ENCODE measurements at places on chromosomes 7 and 10.
A peak's percentile ranks its signal among the peaks of the same experiment; 100 is the strongest.

DNA sequence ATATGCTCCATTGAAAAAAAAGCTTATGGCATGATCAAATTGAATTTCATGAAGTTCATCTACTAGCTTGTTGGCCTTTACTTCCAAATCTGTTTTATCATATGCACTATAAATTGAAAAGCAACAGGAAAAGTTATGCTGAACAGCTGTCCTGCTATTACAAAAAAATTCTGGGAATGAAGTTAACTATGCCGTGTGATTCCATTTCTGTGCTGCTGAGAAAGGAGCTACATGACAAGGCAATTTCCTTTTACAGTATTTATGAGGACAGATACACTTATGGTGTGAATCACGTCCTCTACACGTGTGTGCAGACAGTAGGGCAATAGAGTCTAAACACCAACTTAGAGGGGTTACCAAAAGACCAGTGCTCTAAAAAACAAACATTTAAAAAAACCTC, 426.5 kb upstream of the AKR1E2 start:
- peak; percentile 85 for DNase-seq

GRCh38 chr7:7292085-7292484, 109.7 kb downstream of the C1GALT1 start:
- no peak for DNase-seq

DNA sequence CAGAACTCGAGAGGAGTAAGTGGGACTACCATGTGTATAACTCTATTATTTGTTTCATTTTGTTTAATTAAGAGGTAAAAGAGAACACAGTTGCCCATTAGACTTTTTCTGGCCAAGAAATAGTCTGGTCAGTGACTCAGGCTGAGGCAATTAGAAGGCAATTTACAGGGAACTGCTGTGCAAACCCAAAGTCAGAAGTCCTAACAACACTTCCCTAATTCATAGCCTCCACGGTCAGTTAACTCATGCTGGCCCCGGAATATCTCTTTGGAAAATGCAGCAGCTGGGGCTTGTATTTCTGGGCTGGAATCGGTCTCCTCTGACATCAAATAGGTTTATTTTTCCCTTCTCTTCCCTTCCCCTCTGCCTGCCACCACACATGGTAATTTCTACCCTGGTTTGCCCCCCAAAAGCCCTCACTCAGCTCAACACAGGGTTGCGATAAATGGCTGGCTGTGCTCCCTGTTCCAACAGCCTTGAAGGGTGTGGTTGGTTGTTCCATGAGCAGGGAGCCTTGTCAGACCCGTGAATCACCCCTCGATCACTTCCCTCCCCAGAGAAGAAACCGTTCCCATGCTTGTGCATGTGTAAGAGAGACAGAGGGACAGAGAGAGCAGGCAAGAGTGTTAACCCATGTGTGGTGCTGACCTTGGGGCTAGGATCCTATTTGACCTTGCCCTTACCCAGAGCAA, 5.3 kb downstream of the SH3PXD2A start:
- peak; percentile 83 for DNase-seq

GRCh38 chr7:46738796-46739195, 817.7 kb upstream of the IGFBP3 start:
- no peak for DNase-seq

DNA sequence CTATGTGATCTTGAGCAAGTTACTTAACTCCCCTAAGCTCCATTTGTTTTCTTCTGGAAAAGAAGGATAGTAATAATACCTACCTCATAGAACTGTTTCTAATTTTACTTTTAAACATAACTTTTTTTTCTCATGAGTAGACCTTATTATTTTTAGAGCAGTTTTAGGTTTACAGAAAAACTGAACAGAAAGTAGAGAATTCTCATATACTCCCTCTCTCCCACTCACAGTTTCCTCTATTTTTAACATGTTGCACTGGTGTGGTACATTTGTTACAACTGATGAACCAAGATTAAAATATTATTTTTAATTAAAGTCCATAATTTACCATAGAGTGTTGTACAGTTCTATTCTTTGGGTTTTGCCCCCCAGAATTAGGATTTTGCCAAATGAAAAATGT, 221.3 kb upstream of the CSTF2T start:
- DNase-seq, result no peak

DNA sequence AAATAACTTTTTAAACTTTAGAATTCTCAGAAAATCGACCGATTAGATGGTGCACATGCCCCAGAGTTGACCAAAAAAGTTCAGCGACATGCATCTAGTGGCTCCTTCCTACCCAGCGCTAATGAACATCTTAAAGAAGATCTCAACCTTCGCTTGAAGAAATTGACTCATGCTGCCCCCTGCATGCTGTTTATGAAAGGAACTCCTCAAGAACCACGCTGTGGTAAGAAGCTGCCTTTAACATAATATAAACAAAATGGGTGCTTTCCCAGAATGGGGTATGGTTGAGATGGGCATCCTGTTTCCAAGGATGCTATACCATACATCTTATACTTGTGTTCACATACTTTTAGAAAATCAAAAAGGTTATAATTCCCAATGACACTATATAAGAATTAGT, 24.6 kb downstream of the GLRX3 start:
- DNase-seq, result no peak

- peak; percentile 25 for DNase-seq
These were observed 520 bp upstream of the WNT2 start for GRCh38 chr7:117323305-117323850.

- DNase-seq, result peak; percentile 23
These were observed 140.9 kb upstream of the NRBF2 start for GRCh38 chr10:62992145-62992721.

DNA sequence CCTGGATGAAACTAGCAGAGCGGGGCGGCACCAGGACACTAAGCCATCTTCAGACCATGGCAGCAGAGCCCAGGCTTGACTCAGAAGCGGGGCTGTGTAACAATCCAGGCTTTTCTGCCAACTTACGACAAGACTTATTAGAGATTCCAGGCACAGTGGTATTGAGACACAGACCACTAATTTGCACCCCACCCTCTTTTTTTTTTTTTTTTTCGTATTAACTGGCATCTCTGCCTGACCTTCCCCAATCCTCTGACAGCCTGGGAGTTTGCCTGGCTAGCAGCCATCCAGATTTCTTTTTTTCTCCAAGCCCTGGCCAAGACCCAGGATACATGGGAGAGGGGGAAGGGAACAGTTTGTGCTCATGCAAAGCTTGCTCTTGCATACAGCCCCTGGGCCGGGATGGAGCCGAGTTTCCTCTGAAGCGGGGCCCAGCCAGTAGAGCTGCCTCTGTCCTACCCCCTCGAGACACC, 182.4 kb downstream of the PLXNA4 start:
- DNase-seq, result peak; percentile 62

DNA sequence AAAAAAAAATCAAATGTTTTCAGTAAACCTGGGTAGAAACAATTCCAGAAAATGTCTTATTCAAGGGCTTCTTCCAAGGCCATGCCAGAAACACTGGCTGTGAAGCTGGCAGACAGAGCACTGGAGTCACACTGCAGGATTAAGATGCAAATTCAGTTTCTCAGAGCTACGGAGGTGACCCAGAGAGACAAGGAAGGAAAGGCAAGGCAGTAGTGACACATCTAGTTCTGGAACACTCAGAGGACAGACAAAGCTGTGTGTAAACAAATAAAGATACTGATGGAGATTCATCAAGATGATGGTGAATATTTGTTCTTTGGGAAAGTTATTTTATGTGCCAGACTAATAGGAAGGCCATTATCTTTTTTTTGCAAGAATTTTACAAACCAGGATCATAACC, 608.3 kb upstream of the C7orf33 start:
- no peak for DNase-seq

Data from fibroblast of skin of right quadriceps (primary cell).